ENCODE measurements at places on chromosomes 12 and 14.
A peak's percentile ranks its signal among the peaks of the same experiment; 100 is the strongest.

- DNase-seq = no peak
These were observed 18.8 kb upstream of the GALNT9 start for GRCh38 chr12:132348176-132348575.

DNA sequence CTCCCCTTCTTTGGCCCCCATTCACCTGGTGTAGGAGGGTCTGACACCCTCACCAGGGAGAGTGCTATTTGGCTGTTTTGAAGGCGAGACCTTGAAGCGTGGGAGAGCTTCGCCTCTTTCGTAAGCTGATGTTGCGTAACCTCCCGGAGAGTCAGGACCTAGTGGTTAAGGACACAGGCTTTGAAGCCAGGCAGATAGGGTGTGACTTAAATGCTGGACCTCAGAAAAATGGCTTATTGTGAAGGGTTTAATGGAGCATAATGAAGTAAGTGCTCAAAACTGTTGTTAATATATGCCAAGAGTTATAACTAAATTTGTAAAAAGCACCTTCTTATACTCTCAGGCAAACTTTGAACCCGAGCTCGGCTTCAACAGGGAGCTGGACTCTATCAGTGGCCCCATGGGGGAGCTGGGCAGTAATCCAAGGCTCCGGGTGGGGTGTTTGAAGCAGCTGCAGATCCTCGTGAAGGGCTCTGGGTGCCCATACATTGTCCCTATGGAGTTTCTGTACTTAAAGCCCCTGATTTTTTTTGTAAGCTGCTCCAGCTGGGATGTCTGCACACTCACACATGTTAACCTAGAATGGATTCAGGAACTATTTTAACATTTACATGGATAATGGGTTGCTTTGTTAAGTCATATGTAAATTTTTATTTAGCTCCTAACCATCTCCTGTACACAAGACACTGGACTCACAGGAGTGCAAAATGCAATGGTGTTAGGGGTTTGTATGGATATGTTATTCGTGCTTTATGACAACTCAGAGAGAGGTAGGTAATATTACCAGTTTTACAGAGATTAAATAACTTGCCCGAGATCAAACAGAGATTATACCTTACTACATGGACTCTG lies 26.0 kb downstream of the PPFIBP1 start:
- no peak for DNase-seq

DNA sequence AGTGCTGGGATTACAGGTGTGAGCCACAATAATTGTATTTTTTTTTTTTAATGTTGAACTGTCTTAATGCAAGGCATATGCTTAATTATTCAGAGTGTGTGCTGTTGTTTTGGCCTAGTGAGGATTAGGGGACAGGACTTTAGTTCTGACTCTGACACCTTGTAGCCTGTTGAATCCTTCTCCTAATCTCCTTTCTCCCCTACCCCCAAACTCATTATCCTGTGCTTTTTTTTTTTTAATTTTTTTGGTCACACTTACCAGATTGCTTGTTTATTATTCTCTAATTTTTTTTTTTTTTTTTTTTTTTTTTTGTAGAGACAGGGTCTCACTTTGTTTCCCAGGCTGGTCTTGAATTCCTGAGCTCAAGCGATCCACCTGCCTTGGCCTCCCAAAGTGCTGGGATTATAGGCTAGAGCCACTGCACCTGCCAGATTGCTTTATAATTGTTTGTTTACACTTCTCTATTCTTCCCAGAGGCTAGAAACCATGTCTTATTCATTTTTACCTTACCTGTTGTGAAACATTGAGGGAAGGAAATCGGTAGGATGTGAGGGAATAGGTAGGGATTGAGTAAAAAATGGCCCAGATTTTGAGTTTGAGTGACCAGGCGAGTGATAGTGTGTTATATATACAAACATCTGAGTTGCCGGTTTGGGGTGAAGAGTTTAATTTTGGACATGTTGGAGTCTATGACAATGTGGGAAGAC lies 32.2 kb downstream of the DIP2B start:
- DNase-seq = no peak

DNA sequence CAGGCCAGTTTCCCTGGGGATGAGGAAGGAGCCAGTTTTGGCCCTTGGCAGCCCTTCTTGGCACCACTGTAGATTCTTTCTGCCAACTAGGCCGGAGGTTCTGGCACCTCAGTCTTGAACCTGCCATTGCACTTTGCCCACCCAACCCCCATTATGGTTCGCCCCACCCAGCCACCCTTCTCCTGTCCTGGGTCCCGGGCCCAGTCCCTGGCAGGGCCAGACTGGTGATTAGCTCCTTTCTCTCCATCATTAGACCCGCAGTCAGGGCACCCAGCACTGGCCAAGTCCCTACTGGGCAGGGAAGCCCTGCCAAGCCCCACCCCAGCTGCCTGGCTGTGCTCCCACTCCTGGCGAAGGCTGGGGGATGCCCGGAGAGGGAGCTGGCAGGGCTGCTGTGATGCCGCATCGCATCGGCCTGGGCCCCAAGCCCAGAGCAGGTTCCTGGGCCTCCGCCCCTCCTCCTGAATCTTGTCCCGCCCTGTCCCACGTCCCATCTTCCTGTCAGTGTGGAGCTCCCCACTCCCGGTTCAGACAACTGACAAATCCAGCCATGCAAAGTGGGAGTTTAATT lies 9.8 kb downstream of the FAM222A start:
- DNase-seq = no peak

GRCh38 chr12:26297396-26298070 lies 102.2 kb downstream of the SSPN start:
- no peak for DNase-seq

DNA sequence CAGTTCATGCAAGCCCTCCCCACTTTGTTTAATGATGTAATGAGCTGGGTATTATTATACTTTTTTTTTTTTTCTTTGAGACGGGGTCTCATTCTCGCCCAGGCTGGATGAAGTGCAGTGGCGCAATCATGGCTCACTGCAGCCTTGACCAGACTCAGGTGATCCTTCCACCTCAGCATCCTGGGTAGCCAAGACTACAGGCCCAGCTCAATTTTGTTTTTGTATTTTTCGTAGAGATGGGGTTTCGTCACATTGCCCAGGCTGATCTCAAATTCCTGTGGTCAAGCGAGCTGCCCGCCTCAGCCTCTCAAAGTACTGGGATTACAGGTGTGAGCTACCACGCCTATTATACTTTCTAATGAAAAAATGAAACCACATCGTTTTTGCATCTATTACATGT lies 4.5 kb upstream of the DCAF11 start:
- no peak for DNase-seq

DNA sequence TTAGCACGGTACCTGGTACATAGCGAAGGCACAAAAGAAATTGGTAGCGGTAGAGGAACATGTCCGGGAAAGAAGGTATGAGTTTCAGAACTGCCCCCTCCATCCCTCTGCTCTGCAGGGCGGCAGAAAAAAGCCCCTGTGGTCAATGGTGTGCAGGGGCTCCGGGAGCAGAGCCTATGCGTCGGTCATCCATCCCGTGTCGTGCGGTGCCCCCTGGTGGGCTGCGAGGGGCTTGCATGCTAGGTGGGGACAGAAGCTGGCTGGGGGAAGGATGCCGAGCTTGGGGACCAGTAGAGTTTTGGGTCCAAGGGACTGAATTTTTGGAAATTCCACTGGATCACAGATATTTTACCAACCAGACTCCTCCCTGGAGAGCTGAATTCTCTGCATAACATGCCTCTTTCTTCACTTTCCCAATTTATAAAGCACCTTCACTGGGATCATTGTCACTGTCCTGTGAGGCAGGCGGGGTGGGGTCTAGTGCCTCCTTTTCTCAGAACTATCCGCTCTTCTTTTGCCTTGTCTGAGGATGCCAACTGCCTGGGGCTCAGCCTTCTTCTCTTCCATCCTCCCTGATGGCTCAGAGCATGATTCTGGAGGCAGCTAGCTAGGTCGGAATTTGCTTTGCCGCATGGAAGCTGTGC lies 148.7 kb downstream of the SMOC1 start:
- DNase-seq = peak; percentile 27

DNA sequence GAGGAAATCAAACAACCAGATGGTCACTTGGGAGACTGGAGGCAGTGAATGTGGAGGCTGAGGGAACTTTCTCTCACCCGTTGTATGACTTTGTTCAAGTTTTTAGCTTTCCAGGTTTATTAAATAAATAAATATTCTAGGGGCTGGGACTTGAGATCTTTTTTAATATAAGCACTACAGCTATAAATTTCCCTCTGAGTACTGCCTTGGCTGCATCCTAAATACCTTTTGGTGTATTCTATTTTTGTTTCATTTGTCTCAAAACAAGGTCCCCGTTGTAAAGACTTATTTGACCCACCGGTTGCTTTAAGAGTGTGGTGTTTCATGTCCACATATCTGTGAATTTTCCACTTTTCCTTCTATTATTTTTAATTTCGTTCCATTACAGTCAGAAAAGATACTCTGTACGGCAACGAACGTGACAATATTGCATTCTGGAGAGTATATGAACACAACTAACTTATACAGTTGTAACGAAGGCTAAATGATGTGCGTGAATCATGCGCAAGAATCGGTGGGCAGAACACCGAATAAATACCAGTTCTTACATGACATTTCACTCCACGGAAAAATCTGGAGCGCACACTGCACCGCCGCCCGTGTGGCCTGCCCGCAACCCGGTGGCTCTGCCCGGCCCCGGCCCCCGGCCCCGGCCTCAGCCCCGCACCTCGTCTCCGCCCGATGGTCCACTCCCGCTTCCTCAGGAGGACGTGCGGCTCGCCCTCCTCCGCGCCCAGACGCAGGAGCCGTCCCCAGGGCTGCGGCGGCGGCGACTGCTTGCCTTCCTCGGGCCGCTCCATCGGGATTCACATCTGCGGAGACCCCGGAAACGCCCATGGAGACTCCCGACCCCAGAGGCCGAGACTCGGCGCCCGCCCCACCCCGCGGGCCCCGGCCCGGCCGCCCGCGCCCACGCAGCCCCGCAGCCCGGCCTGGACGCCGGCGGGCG lies 602 bp downstream of the CHFR start:
- no peak for DNase-seq

GRCh38 chr12:106906715-106907114 lies 49.0 kb upstream of the TMEM263 start:
- no peak for DNase-seq

- no peak for DNase-seq
These were observed 108.6 kb upstream of the FZD10 start for GRCh38 chr12:130053651-130054069.

GRCh38 chr14:90602088-90602687 lies 205.4 kb downstream of the CALM1 start:
- no peak for DNase-seq

GRCh38 chr14:23548351-23549318 lies 2.9 kb downstream of the ZFHX2 start:
- DNase-seq = no peak

DNA sequence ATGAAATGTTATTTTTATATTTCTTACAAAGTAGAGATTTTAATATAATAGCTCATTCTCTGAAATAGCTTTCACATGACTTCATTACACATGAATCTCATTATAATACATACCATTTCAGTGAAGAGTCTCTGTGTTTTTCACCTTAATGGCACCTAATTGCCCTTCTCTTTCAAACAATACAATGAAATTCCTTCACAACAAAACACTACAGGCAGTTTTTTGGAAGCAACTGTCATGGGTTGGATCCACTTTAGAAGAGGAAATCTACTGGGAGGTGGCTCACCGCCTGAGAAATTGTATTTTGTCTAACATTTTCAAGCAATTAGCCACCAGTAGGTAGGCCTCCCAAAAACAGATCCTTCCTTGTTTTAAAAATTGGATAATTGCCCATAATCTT lies 40.3 kb upstream of the RGS6 start:
- no peak for DNase-seq

GRCh38 chr12:90970471-90970870 lies 15.5 kb upstream of the CCER1 start:
- no peak for DNase-seq

- peak; percentile 81 for DNase-seq
These were observed 186.7 kb downstream of the EFCAB11 start for GRCh38 chr14:89767861-89768268.

- DNase-seq = peak; percentile 12
These were observed 1.5 kb upstream of the GALNT6 start for GRCh38 chr12:51392556-51393237.
